Esophagus squamous epithelium (tissue), 5 donors: ENCODE measurements at places on chromosomes 2 and 18. TPM values are rescaled to one million over a fixed set of nuclear protein-coding genes. Genes with fewer than 3 reads are reported as not detected.

Gene TMEM198
- total RNA-seq: 0.62 TPM

Gene COL4A4
- total RNA-seq: 0.40 TPM

Gene TRAPPC8
- total RNA-seq: 27.7 TPM

Gene LONRF2
- 0.42 TPM for total RNA-seq

Gene CUL3
- 59.7 TPM for total RNA-seq

Gene SLC9A4
- 0.53 TPM for total RNA-seq

Gene ABCB11
- 0.68 TPM for total RNA-seq

Gene SP140
- 5.3 TPM for total RNA-seq

Gene IL37
- total RNA-seq: not detected

Gene RUFY4
- not detected for total RNA-seq

Gene GDF7
- 0.53 TPM for total RNA-seq

Gene CD8B2
- 0.19 TPM for total RNA-seq

Gene GPAT2
- total RNA-seq: 0.62 TPM

Gene NEURL3
- total RNA-seq: not detected

Gene TAF4B
- total RNA-seq: 5.9 TPM

Gene COBLL1
- total RNA-seq: 74.4 TPM

GRCh38 chr18:63107171-63107845 is 212.3 kb downstream of the BCL2 start:
- DNase-seq: no peak

- no peak for DNase-seq
Observed at GRCh38 chr18:52387175-52387574, 47.2 kb downstream of the DCC start.

DNA sequence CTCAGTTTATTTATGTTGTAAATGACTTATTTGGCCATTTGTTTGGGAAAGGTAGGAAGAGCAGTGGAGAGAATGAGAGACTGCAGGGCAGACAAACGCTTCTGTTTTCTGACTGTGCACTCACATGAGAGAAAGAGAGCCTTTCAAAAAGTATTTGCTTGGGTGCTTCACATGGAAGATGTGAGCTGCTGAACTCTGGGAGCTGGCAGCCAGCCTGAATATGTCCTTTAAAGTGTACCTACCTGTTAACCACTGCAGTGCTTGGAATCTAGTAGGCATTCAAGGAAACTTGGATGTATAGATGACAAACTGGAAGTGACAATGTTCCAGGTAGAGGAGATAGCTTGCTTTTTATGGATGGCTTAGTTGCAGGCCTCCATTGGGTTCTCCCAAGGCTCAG is 68.8 kb downstream of the PTPRM start:
- no peak for DNase-seq

DNA sequence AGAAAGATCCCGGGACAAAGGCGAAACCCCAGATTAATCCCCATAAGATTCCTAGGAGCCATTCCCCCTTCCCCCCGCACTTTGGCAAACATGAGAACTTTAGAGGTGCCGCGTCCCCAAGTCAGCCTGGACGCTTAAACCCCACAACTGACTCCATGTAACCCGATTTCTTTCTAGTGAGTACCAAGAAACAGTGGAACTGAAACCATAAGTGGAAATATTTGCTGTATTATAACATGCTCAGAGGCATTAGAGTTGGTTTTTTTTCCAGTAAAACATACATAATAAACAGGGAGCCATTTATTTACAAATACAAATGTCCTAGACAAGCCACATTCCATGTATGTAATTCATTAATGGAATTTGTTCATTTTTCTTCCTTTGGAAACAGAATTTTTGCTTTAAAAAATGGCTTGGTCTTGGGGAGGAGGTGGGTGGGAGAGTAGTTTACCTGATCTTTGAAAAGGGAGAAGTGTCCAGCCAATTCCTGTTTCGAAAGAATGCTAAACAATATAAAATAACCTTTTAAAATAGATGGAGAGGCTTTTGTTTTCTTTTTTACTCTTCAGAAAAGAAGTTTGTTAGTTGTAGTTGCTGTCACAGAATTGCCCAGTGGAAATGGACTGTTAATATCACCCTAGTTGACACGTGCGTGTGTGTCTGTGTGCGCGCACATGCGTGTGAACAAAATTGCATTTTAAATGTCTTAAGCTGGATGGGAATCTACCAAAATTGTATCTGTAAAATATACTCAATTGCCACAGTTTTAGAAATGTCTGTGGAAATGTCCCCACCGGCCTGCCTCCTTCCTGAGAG is 10.6 kb downstream of the POU3F3 start:
- DNase-seq: no peak

DNA sequence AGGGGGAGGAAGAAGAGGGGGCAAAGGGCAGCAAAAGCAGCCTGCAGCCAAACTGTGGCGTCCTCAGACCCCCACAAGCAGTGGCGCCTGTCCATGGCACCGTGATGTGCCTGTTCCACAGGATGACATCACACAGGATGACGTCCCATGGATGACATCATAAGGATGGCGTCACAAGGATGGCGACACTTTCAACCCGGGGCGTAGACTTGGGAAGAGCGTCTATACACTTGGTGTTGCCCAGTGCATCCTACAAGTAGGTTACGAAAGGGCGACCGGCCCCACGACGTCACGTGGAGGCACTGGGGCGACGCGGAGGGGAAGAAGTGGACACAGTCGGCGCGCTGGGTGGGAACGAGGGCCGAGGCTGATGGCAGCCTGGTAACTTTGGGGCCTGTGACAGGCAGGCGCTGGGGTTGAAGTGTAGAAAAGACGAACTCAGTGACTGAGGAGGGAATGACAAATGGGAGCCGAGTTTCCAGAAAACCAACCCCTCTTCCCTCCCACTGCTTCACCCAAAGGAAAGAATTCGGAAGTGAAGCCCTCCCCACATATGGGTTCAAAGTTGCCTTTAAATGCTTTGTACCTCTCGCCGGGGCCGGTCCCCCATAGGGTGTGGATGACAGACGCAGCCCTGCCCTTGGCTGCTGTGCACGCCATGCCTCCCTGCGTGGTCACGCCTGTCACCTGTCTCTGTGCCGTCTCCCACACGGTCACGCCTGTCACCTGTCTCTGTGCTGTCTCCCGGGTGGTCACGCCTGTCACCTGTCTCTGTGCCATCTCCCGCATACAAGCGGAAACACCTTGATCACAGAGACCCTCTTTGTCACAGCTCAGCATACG is 13.4 kb upstream of the KCNG2 start:
- no peak for DNase-seq

DNA sequence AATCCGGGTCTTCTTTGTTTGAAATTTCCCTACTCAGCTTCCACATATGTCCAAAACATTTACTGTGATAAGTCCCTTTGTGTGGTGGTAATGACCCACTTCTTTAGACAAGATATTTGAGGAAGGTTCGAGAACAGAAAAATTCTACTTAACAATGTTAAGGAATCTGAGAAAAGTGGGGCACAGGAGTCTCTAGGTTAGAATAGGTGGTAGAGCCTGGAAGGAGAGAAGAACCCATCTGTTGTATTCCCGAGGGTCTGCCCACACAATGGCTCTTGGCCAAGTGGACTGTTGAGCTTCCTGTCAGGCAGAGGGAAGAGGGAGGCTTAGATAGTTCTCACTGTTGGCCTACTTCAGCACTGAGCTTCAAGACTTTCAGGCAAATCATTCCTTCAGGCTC is 4.3 kb downstream of the IGFBP2 start:
- DNase-seq: no peak

DNA sequence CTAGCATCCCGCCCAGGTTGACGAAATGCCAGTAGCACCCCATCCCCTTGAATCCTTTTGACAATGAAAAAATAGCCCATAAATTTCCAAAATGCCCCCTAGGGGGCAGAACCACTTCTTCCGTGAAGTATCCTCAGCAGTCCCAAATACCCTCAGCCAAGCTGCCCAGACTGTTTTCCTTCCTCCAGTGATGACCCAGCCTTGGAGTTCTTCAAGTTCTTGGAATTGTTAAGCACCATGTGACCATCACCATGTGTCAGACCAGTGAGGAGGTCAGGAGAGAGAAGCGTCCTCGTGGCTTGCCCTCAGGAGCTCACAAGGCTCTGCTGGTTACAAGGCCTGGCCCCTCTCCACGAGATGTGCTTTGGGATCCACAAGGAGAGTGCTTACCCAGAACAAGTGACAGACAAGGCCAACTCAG is 1.4 kb upstream of the SLC23A3 start:
- no peak for DNase-seq

GRCh38 chr2:178251151-178251955 is 57.0 kb downstream of the OSBPL6 start:
- DNase-seq: no peak

DNA sequence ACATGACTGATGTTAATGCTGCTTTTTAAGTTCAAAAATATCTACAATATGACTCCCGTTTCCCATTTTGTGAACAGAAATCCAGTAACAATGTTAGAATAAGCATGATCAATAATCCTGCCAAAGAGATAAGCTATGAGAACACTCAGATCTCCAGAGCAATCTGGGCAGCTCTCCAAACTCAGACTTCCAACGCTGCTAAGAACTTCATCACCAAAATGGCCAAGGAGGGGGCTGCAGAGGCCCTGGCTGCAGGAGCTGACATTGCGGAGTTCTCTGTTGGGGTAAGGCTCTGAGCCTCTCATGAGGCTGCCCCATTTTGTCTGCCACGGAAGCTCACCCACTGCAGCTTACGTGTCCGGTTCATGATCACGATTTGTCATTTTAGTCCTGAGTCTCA is 68.4 kb downstream of the UGGT1 start:
- DNase-seq: no peak

GRCh38 chr18:72235422-72235821 is 308.7 kb downstream of the CBLN2 start:
- no peak for DNase-seq

DNA sequence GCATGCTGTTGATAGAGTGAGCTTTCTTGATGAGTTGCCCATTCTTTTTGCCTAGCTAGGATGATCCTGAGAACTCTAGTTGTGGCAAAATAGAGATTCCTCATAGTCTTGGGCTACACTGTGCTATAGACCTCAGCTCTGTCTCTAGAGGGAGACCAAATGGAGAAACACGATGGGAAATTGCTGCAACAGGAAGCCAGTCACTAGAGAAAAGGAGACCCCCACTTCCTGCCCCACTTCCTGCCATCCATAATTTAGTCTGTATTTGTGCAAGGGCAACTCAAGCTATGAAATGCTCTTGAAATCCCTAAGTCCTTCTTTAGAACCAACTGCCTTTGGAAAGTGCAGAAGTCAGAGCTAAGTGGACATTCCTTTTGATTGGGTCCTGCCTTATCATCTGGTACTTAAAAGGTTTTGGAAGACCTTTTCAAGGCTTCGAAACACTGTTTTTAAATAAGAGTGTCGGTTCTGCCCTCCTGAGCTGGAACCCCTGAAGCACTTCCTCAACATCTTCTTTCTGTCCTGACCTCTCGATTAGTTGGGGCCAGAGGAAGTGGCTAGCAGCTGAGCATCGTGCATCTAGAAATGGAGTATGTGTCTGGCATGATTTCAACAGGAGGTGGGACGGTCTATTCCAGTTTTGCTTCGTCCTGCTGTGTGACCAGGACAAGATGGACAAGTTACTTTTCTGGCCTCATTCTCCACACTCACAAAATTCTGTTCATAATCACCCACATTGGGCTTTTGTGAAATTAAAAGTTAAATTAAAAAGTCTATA is 8.6 kb upstream of the KCNE4 start:
- DNase-seq: no peak

DNA sequence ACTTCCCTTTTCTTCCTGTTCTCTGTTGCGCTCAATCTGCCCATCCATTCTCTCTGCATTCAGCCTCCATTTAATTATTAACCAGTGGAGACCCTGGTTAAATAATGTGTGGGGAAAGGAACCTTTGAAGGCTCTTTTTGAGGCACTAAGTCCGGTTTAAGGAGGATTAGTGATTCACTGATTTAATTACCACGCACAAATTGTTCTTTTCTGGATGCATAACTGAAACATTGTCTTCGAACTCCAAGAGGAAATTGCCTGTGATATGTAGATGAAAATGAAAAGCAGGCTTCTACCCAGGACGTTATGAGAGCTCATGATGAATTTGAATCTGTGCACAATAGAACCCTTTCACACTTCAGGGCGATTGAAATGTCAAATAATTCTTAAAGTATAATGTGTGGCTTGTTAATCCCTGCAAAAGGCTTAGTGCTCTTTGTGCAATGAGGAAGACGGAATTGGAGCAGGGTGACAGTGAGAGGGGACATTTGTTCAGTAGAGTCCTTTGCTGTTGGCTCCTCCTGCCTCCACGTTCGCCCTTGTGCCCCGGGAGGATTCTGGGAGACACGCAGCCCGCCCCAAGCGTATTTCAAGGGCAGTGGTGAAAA is 51.1 kb upstream of the ZNF236 start:
- DNase-seq: no peak

- no peak for DNase-seq
Observed at GRCh38 chr2:10527585-10527984, 79.5 kb upstream of the ODC1 start.

DNA sequence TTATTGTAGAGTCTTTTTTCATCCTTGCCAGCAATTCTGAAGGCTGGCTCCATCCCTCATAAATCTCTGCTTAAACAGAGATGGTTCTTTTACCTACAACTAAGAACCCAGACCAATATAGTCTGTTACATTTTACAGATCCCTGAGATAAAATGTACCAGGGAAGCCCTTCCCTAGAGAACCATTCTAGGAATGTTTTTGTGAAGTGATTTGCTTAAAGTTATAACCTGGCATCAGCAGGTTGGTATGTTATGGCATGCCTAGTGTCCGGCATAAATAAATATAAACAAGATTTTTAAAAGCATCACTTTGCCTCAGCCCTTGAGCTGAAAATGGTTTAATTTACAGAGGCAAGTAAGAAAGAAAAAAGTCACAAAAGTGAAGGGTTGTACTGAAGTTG is 18.5 kb upstream of the NPAS2 start:
- DNase-seq: no peak

DNA sequence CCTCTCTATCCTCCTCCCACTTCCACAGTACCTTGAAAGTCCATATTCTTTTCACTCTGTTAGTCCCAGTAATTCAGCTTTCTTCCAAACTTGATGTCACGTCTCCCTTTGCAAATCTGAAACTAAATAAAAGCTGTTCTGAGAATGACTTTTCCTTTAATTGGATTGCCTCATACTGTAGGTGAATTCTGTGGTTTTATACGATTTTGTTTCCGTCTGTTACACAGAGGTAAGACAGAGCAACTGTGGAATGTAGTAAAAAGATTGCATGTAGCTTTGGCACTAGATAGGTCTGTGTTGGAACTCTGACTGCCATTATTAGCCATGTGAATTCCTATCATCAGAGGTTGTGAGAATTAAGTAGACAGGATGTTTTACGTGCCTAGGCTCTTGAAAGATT is 25.9 kb downstream of the MALT1 start:
- DNase-seq: no peak

DNA sequence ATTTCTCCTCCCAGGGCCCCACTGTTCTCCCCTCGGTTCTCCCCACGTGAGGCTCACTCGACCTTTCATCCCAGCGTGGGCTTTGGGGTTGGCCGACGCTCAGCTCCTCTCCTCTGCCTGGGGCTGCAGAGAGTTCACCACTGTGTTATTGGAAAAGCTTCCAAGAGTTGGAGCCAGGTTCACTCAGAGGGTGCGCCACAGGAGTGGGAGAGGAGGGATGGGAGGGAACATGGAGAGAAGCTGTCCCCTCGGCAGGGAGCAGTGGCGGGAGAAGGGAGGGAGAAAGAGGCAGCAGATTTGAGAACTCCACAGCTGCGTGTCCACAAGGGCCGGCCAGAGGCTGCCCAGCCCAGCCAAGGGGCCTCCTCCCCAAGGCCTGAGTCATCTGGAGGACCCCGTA is 197.1 kb upstream of the SMAD2 start:
- no peak for DNase-seq
